ENCODE measurements at places on chromosomes 7 and 10.

DNA sequence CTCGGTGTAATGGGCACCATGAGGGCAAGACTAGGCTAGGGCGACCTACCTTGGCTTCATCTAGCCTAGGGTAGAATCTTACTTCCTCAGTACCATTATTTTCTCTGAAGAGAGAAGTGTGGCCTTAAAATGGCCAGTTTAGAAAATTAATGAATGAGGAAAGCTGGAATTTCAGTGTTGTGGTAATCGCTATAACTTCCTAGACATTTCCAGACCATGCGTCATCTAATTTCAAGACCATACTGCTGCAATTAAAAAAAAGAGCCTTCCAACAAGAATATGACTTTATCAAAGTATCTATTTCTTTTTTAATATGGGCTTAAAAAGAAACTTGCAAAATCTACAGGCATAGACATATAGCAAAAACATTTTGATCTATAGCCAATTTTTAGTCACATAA lies 68.5 kb downstream of the CPVL start:
- no peak for DNase-seq

DNA sequence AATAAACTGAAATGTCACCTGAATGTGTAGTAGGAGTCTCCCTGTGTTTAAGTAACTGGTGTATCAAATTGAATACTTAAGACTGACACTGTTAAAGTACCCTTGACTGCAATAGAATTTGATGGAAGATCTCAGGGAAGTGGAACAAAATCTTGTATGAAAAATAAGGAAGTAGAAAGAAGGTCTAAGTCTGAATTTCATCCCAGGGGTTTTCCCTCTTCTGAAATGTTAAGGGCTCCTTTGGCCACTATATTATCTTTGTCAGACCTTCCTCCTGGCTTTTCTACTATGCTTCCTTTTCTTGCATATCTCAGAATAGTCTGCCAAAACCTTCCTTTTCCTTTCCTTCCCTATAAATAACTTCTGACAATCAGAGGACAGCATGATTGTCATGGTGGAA lies 59.6 kb downstream of the BLNK start:
- DNase-seq, result no peak

GRCh38 chr7:156220078-156220605 lies 407.9 kb upstream of the SHH start:
- DNase-seq, result no peak

DNA sequence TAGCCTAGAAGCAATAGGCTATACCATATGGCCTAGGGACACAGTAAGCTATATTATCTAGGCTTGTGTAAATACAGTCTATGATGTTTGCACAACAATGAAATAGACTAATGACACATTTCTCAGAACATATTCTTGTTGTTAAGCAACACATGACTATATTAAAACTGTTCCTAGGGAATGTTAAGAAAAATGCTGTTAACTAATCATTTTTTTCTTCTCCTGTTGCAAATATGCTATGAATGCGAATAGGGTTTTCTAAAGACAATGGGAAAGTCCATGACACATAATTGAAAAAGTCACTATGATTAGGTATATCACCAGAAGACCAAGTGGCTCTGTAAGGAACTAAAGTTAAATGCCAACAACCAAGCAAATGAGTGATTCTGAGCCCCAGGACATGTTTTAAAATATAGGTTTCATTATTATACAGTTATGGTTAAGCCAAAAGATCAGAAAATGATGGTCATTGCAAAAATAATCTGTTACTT lies 454.0 kb upstream of the SORCS1 start:
- DNase-seq, result no peak

- DNase-seq, result no peak
These were observed 51.4 kb downstream of the PLPP4 start for GRCh38 chr10:120508393-120508792.

GRCh38 chr10:11505639-11506038 lies 105.8 kb downstream of the USP6NL start:
- no peak for DNase-seq

DNA sequence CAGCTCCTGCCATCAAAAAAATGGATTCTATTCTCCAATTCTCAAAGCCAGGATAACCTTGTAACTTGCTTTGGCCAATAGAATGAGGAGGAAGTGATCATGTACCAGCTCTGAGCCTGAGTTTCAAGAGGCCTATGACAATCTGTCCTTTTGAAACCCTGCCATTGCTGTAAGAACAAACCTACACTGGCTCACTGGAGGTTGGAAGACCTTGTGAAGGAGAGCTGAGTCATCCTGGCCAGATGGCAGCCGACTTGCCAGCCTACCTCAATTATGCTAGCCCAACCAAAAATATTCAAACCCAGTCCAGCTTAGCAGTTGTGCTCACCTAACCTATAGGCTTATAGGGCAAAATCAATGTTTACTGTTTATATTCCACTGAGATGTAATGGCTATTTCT lies 93.0 kb downstream of the HGF start:
- DNase-seq, result no peak

GRCh38 chr7:41431671-41432070 lies 271.2 kb downstream of the INHBA start:
- no peak for DNase-seq

GRCh38 chr10:102959360-102959759 lies 41.3 kb downstream of the CNNM2 start:
- DNase-seq, result no peak
